CD4-positive, alpha-beta T cell treated with Interferon alpha-2 for 1 hour (primary cell): ENCODE measurements at places on chromosomes 7 and 10.

GRCh38 chr10:94005050-94005449 is 11.3 kb downstream of the PLCE1 start:
- no peak for DNase-seq

DNA sequence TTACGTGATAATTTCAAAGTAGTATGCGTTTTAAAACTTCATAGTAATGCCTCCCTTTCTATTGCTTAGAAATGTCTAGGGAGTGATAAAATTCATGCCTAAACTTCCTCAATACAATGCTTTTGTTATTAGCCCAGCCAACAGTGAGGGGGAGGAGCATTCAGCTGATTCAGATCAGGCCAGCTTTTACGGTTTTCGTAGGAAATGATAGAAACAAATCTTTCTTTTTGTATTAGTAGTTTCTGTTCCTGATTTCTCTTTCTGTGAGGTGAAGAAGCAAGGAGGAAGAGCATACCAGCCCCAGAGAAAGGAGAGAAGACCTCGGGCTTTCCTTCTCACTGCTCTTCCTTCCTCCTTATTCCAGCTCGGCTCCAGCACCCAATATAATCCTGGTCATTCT is 35.2 kb upstream of the ITPRID1 start:
- DNase-seq, result no peak

DNA sequence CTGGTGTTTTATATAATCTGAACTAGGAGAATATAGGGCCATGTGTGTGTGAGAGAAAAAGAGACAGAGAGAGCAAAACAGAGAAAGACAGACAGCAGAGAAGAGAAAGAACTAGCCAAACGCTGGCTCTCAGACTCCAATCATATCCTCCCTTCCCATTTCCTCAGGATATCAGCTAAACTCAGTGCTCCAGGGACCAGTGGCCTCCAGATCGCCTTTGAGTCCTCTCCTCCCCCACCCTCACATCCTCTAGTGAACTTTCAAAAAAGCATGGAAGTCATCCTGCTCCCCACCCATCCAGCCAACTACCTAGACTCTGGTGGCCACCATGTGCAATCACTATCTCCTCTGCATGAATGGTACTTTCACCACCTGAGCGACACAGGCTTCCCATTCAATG is 386.1 kb upstream of the NPVF start:
- DNase-seq, result no peak

DNA sequence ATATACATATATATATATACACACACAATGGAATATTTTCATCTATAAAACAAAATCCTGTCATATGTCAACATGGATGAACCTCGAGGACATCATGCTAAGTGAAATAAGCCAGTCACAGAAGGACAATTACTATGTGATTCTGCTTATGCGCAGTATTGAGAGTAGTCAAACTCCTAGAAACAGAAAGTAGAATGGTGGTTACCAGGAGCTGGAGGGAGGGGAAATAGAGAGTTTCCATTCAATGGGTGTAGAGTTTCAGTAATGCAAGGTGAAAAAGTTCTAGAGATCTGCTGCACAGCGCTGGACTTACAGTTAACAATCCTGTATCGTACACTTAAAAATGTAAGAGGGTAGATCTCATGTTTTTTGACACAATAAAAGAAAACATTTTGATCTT is 181.9 kb downstream of the CDCA7L start:
- no peak for DNase-seq

GRCh38 chr7:85160223-85160622 is 26.6 kb downstream of the SEMA3D start:
- no peak for DNase-seq

- no peak for DNase-seq
These were observed 2.6 kb upstream of the C10orf71 start for GRCh38 chr10:49296382-49296781.

GRCh38 chr7:107234436-107234835 is 65.6 kb downstream of the HBP1 start:
- no peak for DNase-seq

GRCh38 chr7:25820432-25821040 is 331.5 kb upstream of the NFE2L3 start:
- DNase-seq, result no peak

- DNase-seq, result no peak
These were observed 11.5 kb downstream of the NPFFR1 start for GRCh38 chr10:70271996-70272924.

DNA sequence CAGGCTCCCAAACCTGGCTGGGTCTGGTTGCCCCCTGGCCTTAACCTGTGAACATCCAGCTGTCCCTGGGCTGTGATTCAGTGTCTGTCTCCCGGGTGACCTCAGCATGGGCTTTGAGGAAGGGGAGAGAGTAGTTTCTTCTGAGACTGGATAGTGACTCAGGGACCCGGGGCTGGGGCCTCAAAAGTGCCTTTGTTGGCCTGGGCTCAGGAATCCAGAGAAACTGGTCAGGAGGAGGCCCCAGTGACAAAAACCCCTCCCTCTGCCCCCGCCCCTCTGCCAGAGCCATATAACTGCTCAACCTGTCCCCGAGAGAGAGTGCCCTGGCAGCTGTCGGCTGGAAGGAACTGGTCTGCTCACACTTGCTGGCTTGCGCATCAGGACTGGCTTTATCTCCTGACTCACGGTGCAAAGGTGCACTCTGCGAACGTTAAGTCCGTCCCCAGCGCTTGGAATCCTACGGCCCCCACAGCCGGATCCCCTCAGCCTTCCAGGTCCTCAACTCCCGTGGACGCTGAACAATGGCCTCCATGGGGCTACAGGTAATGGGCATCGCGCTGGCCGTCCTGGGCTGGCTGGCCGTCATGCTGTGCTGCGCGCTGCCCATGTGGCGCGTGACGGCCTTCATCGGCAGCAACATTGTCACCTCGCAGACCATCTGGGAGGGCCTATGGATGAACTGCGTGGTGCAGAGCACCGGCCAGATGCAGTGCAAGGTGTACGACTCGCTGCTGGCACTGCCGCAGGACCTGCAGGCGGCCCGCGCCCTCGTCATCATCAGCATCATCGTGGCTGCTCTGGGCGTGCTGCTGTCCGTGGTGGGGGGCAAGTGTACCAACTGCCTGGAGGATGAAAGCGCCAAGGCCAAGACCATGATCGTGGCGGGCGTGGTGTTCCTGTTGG is at the start of gene CLDN4:
TSS of gene CLDN4 (plus strand) at position 316 of the 903 bp plus-strand sequence. CDS start at position 522, 206 bp downstream.
- no peak for DNase-seq

DNA sequence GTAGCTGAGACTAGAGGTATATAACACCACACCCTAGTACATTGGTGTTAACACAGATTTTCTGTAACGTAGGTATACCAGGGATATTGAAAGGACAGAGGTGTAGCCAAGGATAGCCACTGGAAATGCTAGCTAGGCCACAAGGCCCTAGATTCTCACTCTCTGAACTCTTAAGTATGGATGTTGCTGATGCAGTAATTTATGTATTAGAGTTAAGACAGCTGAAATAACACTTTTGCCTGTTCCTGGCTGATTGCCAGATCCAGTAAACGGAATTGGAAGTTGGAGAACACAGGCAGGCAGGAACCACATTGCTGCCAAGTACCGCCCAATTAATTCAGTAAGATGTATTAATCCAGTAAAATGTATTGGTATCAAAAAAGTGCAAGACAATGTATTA is 1.8 kb downstream of the CALU start:
- DNase-seq, result no peak

DNA sequence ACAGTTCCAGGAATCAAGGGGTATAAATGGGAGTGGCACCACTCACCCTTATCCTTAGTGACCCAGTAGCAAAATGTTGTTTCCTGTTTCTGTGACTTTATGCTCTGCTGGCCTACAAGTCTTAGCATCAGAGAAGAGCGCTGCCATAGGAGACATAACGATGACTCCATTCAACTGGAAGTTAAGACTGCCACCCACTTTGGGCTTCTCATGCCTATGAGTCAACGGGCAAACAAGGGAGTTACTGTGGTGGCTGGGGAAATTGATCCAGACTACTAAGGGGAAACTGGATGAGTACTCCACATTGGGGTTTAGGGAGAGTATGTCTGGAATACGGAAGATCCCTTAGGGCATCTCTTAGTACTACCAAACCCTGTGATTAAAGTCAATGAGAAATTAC is 40.6 kb upstream of the PIK3CG start:
- DNase-seq, result no peak

DNA sequence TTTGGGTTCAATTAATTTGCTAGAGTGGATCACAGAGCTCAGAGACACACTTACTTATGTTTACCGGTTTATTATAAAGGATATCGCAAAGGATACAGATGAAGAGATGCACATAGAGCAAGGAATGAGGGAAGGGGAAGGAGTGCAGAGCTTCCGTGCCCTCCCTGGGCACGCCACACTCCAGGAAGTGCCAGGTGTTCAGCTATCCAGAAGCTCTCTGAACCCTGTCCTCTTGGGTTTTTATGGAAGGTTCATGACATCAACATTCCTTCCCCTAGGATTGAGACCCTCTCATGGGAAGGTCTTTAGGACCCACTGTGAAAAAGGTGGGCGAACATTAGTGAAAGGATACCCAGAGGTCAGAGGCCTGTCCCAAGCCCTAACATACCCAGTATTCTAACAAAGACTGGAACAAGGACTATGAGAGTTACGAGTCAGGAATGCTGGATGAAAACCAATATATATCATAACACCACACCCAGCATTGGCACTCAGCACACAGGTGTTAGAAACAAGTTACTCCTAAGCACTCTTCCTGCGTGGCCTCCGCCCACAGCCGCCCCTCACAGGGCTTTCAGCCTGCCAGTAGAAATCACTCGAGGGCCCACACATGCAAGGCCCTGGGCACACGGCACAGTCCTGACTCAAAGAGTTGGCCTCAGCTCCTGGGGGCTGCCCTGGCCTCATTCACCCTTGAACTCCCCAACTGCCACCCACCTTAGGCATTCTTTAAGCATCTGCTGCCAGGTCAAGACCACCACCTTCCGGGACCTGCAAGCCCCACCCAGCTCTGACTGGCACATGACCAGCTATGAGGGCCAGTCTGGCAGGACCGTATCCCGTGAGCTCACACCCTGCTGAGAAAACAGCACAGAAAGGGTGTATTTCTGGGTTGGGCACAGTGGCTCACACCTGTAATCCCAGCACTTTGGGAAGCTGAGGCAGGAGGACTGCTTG is 5.6 kb upstream of the AIFM2 start:
- DNase-seq, result no peak

- no peak for DNase-seq
These were observed 64.3 kb downstream of the MYL10 start for GRCh38 chr7:101564778-101565211.

DNA sequence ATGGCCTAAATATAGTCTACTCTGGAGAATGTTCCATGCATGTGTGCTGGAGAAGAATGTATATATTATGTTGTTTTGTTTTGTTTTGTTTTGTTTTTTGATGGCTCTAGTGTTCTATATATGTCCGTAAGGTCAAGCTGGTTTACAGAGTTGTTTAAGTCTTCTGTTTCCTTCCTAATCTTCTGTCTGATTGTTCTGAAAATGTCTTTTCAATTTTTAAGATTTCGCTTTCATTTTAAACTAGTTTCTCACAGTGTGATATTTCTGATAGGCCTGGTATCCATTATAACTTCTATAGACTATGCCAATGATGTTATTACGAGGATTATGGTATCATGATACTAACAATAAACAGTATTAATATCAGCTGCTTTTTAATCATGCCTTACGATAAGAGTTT is 1126.3 kb upstream of the SORCS1 start:
- DNase-seq, result no peak

DNA sequence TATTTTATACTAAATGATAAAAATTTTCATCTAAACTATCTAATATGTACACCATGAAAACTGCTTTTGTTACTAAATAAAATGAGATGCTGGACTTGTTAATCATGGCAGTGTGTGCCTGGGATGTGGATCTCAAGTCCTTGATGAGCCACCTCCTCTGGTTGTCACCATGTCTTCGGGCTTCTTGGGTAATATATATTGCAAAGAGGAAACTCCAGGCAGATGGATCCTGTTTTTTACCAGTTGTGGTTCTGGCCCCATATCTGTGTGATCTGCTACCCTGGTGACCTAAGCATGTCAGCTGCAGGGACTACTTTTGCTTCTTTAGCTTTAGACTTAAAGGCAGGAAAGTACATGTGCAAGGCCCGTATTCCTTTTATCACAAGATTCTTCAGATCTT is 46.2 kb downstream of the TMEM60 start:
- peak; percentile 4 for DNase-seq

- no peak for DNase-seq
These were observed 339.7 kb downstream of the HGF start for GRCh38 chr7:81430150-81430549.

- DNase-seq, result no peak
These were observed 424.6 kb upstream of the NFE2L3 start for GRCh38 chr7:25727446-25727845.

- no peak for DNase-seq
These were observed 873 bp downstream of the PRKAR2B start for GRCh38 chr7:107045195-107045960.

GRCh38 chr7:87317691-87318245 is 27.7 kb upstream of the CROT start:
- DNase-seq, result no peak

DNA sequence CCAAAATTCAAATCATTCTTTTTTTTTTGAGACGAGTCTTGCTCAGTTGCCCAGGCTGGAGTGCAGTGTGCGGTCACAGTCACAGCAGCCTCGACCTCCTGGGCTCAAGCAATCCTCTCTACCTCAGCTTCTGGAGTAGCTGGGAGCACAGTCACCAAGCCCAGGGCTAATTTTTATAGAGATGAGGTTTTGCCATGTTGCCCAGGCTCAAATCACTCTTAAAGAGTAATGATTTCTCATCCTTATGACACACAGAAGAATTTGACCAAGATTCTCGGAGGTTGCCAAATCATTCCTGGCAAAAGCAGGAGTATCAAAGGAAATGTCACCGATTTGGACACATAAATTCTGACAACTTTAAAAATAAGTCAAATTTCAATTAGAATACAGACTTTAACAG is 39.1 kb downstream of the SIRT1 start:
- no peak for DNase-seq

DNA sequence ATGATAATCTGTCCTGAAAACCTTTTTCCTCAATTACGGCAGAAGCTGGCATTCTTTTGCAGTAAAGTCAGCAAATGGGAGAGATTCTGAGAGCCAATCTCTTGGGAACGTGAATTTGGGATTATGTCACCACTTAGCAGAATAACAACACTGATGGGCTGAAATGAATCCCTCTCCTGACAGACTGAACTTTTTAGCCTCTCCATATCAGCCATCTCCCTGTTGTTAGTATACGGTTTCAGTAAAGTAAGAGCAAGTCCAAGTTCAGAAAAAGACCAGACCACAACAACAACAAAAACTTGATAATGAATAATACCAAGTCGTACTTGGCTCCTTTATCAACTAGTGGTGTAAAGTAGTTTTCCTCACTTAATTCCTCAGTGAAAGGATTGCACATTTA is 1048.8 kb downstream of the GATA3 start:
- no peak for DNase-seq

GRCh38 chr10:78696791-78697395 is 371.9 kb upstream of the ZMIZ1 start:
- no peak for DNase-seq

GRCh38 chr7:144529269-144529926 is 125.9 kb upstream of the NOBOX start:
- no peak for DNase-seq

DNA sequence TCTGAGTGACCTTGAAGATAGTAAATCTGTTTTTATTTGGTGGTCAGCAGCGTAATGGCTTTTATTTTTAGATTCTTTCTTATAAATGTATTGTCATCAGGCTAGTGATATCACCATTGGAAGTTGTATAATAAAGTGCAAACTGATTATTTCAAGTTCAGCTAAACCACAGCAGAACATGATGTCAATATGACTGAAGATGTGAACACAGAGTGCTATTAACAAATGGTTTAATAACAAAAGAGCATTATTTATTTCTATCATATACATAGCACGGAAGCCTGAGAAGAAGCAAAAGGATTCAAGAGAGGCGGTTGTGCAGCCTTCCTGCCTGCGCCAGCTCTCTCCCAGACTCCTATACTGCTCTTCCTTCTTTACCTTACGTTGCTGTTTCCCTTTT is 142.7 kb downstream of the SDK1 start:
- DNase-seq, result no peak
